ENCODE measurements at places on chromosomes 1 and 21.

DNA sequence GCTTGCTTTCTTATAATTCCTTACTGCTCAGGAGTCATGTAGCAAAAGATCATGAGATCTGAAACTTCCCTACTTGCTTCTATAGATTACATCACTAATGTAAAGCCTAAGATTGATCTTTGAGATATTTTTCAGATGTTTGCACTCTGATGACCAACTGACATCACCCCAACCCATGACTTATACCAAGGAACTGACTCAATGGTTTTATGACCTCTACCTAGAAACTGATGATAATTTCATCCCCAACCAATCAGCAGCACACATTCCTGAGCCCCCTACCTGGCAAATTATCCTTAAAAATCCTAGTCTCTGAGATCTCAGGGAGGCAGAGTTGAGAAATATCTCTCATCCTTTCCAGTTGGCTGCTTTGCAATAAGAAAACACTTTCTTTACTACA is 122.3 kb upstream of the CAMK1G start:
- DNase-seq, result no peak

DNA sequence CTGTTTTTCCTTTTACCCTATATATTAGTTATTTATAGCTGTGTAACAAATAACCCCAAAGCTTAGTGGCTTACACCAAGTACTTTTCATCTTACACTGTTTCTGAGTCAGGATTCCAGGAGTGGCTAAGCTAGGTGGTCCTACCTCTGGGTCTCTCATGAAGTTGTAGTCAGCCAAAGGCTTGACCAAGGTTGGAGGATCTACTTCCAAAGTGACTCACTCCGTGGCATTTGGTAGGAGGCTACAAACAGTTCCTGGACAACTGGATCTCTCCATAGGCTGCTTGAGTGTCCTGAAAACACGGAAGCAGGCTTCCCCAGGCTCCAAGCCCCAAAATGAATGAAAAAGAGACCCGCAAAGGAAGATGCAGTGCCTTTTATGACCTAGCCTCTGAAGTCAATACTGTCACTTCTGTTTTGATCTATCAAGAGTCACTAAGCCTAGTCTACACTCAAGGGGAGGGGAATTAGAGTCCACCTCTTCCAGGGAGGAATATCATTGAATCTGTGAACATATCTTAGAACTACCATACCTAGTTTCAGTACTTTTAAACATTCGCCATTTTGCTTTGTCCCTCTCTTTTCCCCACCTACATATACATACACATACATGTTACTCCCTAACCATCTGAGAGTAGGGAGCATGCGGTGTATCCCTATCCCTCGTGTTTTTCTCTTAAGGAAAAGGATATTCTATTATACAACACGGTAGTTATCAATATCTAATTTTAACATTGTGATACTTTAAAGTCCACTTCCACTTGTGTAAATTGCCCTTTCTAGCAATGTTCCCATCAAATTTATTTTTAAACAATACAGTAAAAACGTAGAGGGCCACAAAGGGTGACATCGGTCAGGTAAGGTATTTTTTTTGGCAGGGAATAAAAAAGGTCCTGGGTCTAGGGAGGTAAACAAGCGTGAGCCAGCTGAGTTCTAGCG is 67.2 kb downstream of the SLC35A3 start:
- no peak for DNase-seq

GRCh38 chr1:2431103-2431502 is 18.7 kb upstream of the PEX10 start:
- DNase-seq, result no peak

GRCh38 chr1:166145499-166145898 is 21.3 kb downstream of the FAM78B start:
- no peak for DNase-seq
